ENCODE measurements at places on chromosomes 6 and 20.

DNA sequence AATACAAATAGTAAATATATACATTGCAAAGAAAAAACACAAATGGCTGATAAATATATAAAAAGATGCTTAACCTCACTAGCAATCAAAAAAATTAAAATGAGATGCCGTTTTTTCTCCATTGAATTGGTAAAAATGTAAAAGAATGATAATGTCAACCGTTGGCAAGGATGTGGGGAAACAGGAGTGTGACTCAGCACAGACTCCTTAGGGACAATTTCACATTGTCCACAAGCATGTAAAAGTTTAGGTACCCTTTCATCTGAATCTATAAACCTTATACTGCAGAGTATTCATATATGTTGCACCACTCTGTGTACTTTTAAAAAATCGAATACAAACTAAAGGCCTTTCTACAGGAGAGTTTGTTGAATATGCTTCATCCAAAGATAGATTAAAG lies 143.1 kb upstream of the RREB1 start:
- no peak for DNase-seq

DNA sequence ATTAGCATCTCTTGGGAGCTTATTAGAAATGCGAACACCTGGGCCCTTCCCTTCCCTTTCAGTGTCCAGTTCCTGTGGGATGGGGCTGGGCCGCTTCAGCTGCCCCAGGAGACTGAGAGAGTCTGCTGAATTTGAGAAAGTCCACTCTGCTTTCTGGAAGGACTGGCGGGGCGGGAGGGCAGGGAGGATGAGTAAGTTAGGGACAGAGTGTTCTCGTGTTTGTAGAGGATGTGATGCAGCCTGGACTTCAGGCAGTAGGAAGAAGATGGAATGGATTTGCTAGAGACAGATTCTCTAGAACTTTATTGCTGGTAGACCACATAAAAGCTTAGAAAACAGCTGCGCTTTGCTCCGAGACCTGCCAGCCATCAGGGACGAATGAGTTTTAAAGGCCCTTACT lies 1.1 kb upstream of the TULP4 start:
- DNase-seq = no peak

DNA sequence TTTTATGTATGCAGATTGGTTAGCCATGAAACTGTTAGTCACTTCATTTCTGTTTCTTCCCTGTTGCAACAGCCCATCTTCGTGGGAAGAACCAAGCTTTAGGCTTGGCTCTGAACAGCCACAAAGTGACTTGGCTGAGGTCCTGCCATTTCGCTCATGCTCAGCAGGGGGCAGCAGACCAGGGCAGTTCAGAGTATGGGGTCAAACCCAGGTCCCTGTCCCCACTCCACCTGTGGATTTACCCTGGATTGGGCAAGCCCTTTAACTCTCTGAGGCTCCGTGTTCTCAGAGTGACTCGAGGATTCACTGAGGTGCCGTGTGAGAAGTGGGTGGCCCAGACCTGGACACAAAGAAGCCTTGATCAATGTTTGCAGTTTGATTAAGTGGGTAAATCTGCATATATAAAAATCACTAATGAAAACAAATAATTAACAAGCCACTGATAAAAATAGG lies 19.8 kb upstream of the MAP1LC3A start:
- DNase-seq = peak; percentile 78

DNA sequence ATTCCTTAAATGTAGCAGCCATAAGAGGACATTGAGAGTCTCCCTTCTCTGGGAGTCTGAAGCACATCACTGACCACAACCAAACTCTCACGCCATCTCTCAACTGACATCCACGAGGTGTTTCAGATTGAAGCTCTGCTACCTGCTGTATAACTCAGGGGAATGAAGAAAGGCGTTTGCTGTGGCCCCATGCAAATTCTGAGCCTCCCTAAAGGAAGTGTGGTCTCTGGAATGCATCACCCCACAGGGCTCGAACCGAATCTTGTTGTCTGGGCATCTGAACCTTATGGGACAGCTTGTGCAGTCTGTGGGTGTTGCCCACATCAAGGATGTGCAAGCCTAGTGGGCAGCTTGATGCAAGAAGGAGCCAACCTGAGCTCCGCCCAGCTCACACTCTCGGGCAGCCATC lies 10.9 kb downstream of the PMEPA1 start:
- no peak for DNase-seq

DNA sequence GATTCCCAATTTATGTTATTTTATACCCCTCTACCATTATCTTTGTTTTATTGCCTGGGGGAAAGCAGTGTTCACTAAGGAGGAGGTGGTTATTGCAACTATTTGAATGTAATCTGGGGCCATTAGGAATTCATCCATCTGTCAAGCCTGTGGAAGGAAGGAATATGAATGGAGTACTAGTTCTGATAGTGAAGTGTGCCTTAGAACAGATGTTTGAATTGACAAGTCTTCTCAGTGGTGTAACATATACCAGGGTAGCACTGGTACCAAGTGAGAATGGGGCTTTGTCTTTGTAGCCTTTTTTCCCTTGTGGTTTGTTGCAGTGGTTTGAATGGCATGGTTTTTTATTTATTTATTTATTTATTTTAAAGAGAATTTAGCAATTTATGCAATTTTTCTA lies 27.9 kb upstream of the HDAC2 start:
- DNase-seq = no peak

GRCh38 chr20:25314497-25315417 lies 66.9 kb downstream of the PYGB start:
- DNase-seq = no peak

- no peak for DNase-seq
Measured at GRCh38 chr6:157732007-157732406, 91.0 kb upstream of the SNX9 start.

DNA sequence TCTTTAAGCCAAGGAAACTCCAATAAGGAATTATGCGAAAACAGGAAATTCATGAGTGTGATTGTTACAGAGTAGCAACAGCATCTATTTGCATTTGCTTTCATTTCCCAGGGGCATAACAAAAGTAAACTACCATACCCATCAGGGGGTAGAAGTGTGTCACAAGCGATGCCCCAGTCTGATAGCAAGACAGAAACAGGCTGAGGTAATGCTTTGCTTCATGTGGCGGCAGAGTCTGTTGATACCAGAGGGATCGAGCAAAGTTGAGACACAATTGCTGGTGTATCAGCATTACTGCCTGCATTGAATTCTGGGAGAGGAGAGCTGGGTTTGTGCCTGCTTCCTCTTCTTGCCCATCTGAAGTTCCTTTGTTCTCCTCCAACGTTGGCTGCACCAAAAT lies 51.2 kb upstream of the LYRM2 start:
- peak; percentile 31 for DNase-seq

GRCh38 chr20:25303292-25304024 lies 55.6 kb downstream of the PYGB start:
- no peak for DNase-seq

DNA sequence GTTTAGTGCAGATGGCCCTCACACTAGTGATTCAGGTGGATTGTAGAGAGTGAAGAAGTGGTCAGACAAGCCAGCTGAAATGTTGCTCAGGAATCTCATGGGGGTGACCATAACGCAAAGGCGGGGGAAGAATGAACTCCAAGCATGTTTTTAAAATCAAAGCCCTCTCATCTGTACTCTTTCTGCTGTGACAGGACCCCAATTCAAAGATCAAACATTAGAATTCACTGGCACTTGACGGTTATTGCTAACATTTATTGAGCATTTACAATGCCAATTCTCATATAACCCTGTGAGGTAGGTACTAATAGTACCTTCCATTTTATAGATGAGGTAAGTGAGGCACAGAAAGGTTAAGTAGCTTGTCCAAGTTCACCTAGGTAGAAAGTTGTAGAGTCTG lies 15.7 kb downstream of the ABRACL start:
- no peak for DNase-seq

GRCh38 chr6:147651249-147652063 lies 143.0 kb downstream of the SAMD5 start:
- no peak for DNase-seq

GRCh38 chr6:42969431-42969830 lies 8.9 kb downstream of the GNMT start:
- DNase-seq = no peak

DNA sequence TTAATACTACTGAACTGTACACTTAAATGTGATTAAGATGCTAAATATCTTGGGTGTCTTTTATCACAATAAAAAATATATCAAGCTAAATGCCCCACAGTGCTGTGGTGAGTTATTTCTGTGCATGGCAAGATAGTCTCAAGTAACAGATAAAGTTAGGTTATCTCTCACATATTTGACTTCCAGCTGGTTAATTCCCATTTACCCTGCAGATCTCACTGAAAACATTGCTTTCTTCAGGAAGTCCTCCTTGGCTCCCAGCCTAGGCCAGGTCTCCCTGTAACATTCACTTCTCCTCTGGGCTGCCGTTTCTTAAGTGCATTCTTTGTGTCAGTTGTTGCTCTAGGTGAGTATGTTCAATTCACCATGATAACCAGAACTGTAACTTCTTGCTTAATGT lies 59.1 kb downstream of the SLC22A1 start:
- no peak for DNase-seq

GRCh38 chr20:38343311-38344106 lies 2.8 kb upstream of the LBP start:
- DNase-seq = no peak

- DNase-seq = no peak
Measured at GRCh38 chr6:44787254-44787834, 399.8 kb downstream of the CDC5L start.

GRCh38 chr20:11076434-11077105 lies 402.8 kb upstream of the JAG1 start:
- DNase-seq = no peak

GRCh38 chr6:7588506-7588905 lies 1.5 kb upstream of the SNRNP48 start:
- DNase-seq = peak; percentile 71

- DNase-seq = no peak
Measured at GRCh38 chr20:23179766-23180403, 93.8 kb upstream of the CD93 start.

DNA sequence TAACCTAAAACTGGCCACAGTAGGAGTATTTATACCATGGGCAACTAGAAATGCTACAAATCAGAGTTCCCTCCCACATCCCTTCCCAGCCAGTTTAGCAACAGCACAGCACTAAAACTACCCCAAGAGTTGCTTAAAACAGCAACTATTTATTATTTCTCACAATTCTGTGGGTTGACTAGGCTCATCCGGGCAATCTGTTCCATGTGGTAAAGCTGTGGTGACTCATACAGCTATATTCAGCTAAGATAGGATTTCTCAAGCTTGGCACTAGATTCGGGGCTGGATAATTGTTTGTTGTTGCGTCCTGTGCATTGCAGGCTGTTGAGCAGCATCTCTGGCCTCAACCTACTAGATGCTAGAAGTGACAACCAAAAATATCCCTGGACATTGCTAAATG lies 8.6 kb upstream of the HECA start:
- DNase-seq = peak; percentile 94

DNA sequence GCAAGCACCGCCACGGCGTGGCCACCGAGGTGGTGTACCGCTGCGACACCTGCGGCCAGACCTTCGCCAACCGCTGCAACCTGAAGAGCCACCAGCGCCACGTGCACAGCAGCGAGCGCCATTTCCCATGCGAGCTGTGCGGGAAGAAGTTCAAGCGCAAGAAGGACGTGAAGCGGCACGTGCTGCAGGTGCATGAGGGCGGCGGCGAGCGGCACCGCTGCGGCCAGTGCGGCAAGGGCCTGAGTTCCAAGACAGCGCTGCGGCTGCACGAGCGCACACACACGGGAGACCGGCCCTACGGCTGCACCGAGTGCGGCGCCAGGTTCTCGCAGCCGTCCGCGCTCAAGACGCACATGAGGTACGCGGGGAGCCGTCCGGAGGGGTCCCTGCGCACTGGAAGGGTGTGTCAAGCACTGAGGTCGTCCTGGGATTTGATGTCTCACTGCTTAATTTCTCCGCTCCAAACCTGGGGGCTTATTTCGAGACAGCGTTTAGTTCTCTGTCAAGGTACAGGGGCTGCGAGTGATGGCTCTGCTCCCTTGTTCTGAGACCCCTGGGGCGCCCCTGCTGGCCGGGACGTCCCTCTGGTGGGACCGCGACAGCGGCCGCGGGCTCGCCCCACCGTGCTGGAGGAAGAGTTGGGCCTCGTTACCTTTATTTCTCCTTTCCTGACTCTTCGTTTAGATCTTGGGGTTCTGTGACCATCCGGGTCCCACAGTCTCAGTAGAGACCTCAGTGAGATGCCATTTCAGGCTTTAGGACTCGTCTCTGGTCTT lies 3.6 kb downstream of the GZF1 start:
- no peak for DNase-seq

DNA sequence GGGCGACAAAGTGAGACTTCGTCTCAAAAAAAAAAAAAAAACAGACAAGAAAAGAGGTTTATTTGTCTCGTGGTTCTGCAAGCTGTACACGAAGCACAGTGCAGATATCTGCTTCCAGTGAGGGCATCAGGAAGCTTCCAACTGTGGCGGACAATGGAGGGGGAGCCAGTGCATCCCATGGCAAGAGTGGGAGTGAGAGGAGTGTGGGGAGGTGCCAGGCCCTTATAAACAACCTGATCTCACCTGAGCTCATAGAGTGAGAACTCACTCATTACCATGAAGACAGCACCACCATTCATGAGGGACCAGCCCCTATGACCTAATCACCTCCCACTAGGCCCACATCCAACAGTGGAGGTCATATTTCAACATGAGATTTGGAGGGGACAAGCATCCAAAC lies 19.5 kb downstream of the RBM24 start:
- DNase-seq = no peak

DNA sequence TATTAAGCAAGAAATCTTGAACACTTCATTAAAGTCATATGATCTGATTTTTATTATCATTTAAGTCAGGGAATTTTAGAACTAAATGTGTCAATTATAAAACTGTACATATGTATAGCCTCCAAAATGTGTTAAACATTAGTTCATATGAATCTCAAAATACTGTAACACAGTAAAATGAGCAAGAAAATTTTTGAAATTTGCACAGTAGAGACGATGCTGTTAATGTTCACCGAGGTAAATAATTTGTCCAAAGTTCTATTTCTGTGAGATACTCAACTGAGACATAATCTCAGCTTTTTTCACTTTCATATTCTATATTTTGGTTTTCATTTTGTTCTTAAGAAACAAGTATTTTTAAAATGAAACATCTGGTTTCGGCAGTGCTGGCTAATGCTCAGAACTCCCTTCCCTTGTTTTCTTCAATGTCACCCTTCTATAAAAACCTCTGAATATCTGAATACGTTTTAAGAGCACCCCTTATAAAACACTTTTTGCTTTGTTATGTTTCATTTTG lies 353.1 kb downstream of the LAMA2 start:
- DNase-seq = no peak

GRCh38 chr20:14005996-14006395 lies 10.7 kb downstream of the MACROD2 start:
- no peak for DNase-seq

GRCh38 chr6:71529769-71530168 lies 241.2 kb downstream of the OGFRL1 start:
- no peak for DNase-seq

GRCh38 chr20:4244700-4245485 lies 229.5 kb upstream of the RNF24 start:
- DNase-seq = no peak

DNA sequence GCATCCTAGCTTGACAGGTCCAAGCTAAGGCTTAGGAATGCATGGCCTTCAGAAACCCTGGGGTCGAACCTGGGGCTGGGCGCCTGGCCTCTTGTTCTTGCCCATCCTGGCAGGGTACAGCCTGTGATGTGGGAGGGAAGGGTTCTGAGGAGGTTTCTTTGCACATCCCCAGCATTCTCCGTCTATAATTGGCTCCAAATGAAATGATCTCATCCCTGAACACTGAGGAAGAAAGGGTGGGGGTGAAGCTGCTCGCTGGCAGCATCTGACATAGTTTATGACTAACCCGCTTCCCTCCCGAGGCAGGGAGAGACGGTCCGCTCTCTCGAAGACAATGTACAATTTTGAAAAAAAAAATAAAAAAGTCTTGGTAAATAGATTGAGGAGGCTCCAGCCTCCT lies 67.1 kb upstream of the ZNFX1 start:
- no peak for DNase-seq

Measured in suppressor macrophage treated with lipopolysaccharide for 1 hour (primary cell).